ENCODE measurements at places on chromosomes 5 and 9.

DNA sequence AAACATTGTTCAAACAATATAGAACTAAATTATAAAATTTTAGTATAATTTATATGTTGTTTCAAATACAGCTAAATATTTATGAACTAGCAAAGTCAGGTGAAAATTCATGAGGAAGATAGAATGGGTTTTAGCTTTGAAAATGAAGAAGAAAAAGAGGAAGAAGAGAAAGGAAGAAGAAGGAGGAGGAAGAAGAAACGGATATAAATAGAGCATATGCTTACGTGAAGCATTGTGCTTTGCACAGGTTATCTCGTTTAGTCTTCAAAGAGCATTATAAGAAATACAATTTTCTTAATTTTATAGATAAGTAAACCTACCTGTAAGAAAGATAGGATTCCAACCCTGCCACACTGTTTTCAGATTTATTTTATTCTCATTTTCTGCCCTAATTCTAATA is 620.6 kb upstream of the DAB2 start:
- DNase-seq: no peak

- DNase-seq: no peak
These were observed 13.3 kb downstream of the ANXA6 start for GRCh38 chr5:151144275-151144674.

- DNase-seq: no peak
These were observed 6.9 kb downstream of the NR4A3 start for GRCh38 chr9:99828417-99829176.

DNA sequence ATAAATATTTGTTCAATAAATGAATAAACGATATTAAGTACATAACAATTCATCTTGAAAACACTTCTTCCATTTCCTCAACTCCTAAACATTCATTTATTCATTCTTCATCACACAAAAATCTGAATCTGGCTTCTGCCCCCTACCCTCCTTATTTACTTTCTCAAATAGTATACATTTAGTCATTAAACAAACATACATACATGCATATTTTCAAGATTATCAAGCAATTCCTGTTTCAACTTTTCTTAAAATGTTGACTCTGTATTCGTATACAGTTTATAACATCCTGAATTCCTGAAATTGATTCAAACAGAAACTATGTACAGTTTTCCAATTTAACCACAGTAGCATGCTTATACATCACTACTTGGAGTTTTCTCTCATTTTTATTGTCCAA is 129.0 kb downstream of the MUSK start:
- DNase-seq: no peak

DNA sequence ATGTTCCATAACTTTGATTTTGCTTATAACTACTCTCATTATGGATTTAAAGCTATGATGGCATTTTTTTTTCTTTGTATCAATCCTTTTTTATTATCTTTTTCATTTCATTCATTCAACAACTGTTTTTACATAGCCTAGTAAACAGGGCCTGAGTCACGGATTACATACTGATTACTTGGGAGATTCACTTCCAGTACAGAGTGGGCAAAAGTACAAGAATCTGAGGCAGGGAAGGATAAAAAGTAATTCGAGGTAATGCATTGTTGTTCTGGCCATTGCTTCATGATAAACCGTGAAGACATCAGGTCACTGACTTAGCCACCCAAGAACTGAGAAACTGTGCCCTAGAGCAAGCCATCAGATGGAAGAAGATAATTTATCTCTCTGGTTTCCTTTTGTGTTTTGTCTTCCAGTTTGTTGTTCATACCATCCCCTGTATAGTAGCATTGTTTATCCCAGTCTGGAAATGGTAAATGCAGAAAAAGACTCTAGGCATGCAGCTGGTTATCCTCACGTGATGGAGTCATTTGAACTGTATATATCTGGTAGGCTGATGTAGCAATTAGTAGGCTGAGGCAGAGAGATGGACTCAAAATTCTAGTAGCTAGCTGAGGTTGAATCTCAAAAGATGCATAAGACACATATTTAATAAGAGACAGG is 145.6 kb downstream of the CNTLN start:
- no peak for DNase-seq

- DNase-seq: no peak
These were observed 56.7 kb downstream of the TSSK1B start for GRCh38 chr5:113378081-113378480.

DNA sequence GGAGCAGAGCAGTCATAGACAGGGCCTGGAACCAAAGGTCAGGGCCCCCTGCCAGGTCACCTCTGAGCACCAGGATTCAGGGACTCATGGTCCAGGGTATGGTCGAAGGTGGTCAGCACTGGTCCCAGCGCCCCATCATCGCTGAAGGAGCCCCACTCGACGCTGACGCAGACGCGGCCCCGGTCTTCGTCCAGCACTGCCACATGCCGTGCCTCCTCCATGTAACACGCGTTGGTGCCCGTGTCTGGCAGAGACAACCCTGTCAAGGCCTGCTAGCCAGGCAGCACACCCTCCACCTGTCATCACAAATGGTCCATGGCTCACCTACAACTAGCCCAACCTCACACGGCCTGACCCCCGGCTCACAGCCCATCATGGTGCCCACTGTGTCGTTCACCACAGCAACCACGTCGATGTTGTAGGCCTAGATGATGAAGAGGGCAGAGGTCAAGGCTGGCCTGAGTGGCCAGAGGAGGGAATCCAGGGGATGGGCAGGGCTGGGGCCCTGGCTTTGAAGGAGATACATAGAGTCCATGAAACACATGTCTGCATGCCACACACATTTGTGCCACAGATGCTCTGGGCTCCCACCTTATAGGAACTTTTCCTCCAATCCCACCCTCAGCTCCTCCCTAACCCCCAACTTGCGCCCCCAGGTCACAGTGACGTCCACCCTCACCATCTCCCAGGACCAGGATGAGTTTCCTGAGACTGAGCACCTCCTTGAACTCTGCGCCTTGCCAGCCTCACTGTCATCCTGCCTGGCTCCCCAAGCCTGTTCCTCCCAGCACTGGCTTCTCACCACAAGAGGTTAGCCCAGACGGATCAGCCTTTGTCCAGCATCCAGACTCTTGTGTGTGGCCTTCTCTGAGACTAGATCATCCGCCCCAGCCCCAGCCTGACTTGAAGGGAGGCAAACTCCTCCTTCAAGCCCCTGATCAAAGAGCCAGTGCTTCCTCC is 9.5 kb downstream of the HK3 start:
- DNase-seq: no peak

- no peak for DNase-seq
These were observed 101.4 kb downstream of the PPARGC1B start for GRCh38 chr5:149831492-149831891.

DNA sequence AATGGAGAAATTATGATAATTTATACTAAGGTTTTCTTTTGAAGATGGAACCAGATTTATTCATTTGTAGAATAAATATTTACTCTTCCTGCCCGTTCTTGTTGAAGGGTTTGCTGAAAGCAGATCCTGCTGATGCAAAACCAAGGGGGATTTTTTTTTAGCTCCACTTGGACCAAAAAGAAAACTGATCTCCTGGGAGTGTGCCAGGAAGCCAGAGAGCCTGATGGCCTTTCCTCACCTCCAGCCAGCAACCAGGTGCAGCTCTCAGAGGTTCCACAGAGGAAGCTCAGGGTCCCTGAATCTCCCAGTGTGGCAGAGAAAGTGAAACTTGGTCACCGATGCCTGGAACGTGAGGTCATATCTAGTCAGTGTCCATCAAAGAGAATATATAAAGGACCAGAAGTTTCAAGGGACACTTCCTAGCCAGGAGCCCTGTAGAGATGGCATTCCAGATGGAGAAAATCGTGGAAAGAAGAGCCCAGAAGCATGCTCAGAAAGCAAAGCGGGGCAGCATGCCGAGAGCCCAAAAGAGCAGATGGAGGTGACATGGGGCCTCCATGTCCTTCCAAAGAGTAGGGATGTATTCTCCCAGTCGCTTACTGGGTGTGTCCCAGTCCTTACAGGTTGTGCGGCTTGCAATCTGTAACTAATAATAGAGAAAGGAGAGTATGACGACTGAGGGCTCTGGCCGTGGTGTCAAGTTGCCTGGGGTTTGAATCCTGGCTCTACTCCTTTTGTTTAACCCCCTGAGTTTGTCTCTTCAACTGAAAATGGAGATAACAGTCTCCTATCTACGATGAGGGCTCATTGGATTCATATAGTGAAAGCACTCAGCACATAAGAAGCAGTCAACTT is 12.2 kb downstream of the AFAP1L1 start:
- DNase-seq: no peak

DNA sequence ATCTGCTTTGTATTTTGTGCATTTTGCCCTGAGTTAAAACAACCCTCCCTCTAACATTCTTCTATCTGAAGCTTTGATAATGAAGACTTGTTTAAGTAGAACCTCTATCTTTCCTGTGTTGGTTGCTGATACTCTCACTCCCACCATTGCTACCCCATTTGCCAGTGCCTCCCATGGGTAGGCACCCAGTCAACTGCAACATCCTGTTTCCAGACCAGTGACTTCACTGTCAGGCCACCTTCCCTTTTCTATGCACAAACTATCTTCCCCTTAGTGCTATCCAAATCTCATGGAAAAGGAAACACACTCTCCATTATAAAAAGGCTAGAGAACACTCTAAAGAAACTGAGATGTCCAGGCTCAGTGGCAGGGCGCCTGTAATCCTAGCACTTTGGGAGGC is 5.6 kb upstream of the IARS1 start:
- no peak for DNase-seq

All from NCI-H1048 (cell line).